ENCODE measurements at places on chromosomes 16 and 17.

DNA sequence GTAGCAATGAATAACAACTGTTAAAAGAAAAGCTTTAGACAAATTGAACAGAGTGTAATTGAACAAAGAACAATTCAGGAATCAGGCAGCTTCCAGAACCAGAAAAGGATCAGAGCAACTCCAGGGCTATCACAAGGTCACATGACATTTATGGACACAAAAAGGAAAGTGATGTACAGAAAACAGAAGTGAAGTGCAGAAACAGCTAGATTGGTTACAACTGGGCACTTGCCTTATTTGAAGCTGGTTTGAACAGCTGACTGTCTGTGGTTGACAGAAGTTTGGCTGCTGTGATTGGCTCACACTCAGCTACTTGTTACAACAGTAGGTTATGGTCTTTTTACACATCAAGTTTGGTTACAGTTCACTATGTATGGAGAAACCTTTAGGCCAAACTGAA lies 14.8 kb downstream of the EFCAB5 start:
- DNase-seq: no peak

GRCh38 chr16:22312897-22313781 lies 15.9 kb downstream of the POLR3E start:
- no peak for DNase-seq

GRCh38 chr16:83724585-83724984 lies 83.2 kb upstream of the HSBP1 start:
- DNase-seq: no peak

DNA sequence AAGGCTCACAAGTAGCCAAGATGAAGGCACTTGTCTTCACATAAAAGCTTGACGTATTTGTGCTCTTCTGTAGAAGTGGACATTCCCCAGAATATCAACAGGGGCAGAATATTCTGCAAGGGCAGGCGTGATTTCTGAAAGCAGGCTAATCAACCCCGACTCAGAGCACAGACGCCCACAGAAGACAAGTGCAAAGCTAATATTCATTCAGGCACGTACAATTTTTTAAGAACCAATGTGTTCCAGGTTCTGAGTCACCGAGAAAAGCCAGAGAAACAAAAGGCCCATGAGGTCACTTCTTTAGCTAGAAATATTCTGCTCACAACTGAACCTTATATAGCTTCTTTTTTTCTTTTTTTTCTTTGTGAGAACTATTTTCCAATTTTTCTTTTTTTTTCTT lies 121.6 kb downstream of the DNAH9 start:
- no peak for DNase-seq

- no peak for DNase-seq
Measured at GRCh38 chr17:50790618-50791017, 23.3 kb upstream of the ANKRD40CL start.

DNA sequence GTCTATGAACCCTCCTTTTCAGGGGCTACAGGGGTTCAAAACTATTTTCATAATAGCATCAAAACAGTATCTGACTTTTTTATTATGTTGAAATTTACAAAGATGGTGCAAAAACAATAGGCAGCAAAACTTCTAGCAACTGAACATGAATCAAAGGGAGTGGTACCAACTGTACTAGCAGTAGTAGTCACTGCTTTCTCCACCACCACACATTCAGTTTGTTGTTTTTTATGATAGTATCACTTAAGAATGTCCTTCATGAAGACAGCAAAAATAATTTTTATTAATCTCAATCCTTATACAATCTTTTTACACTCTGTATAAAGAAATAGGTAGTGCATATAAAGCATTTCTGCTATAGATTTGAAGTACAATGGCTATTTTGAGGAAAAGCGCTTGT lies 47.6 kb downstream of the MED13 start:
- DNase-seq: no peak

- DNase-seq: no peak
Measured at GRCh38 chr16:66427871-66428681, 981 bp downstream of the BEAN1 start.

DNA sequence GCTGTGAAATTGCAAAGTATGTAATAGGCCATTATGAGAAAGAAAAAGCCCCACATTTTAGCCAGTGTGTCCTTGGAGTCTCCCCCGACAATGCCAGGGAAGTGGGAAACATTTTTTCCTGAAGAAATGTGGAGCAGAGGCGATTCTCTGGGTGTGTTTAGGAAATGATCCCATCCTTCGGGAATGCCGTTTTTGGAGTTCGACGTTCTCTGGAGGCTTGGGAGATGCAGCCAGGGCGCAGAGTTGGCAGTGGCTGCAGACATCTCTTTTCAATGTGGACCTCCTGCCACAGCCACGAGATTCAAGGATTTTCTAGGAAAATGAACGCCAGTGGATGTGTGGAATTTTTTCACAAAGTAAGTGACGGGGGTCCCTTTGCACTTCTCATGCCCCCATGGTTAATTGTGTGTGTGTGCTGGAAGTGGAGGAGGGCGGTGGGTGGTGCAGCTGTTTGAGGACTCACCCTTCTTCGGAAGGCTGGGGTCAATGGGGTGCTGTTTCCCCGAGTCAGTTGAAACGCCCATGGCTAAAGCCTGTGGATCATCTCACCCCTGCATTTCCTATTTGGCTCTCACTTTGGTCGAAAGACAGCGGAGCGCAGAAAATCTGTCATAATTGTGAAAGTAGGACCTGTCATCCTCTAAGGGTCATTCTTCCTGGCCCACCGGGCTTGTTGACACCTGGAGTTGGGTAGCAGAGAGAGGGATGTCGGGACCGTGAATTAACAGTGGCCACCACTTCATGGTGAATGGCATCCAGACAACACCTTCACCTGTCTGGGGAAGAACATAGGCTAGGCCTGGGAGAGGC lies 73.2 kb downstream of the CMIP start:
- no peak for DNase-seq

GRCh38 chr17:80212962-80213642 lies 7.0 kb downstream of the SGSH start:
- no peak for DNase-seq

- DNase-seq: no peak
Measured at GRCh38 chr16:85370543-85370880, 242.6 kb upstream of the GSE1 start.

- DNase-seq: no peak
Measured at GRCh38 chr16:50991436-50991835, 159.6 kb downstream of the SALL1 start.

GRCh38 chr17:39429600-39429999 lies 21.5 kb downstream of the MED1 start:
- no peak for DNase-seq

GRCh38 chr17:75652934-75653549 lies 13.9 kb downstream of the RECQL5 start:
- peak; percentile 32 for DNase-seq

DNA sequence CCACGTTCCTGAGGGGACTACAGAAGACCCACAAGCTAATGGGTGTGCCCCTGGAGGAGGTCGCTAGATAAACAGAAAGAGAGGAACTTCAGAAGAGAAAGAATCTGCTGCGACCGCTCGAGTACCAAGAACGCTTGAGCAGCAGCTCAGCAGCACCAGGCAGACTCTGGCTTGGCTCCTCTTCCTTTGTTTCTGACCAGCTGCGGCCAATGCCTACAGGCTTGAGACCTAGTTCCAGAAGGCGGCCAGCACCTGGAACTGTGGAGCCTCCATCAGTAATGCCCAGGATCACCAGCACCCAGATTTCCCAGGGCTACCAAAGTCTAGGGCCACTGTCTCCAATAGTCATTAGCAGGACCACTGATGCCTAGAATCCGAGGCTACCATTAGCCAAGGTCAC lies 26.0 kb upstream of the GOSR2 start:
- DNase-seq: no peak

DNA sequence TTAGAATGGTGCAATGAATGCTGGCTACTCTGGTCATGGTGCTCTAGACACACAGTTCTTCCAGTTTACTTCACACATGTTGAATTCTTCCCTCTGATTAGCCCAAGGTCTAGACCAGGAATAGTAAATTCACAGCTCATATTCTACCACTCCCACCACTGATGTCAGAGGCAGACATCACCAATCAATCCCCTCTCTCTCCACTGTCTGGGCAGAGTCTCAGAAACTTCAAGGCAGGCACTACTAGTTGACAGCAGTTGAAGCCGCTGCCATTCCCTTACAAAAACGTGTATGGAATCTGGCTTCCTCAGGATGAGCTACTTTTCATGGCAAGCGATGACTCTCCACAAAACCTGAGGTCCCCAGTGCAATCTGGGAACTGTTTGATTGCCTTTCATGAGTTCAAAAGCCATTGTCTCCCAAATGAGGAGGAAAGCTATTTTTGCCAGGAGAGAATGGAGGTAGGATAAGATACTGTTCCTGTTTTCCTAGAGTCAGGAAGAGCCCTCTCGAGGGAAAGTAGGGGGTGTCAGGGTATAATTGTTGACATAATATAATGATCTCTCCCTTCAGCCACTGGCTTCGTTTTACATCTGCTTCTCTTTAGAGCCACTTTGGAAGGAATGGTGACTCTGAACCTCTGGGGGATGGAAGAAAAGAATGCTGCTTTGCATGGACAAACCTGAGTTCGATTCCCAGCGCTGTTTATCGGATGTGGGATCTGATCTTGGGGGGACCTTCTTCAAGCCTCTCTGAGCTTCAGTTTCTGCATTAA lies 90.0 kb downstream of the FOXL1 start:
- no peak for DNase-seq
